Fibroblast of skin of right quadriceps (primary cell): ENCODE measurements at places on chromosomes 2 and 18.

DNA sequence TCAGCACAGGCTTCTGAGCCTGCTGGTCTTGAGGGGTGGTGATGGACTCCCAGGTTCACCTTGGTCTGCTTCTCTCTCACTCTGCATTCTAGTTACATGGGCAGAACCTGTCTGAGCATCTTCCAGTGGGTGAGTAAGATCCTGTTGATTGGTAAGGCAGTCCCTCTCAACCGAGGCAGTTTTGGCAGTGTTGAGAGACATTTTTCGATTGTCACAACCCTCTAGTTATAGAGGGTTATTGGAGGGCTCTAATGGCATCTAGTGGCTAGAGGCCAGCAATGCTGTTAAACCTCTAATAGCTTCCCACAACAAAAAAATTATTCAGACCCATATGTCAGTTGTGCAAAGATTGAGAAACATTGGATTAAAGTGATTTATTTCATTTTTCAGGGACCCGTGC is 9.3 kb upstream of the MGAT5 start:
- DNase-seq: no peak

GRCh38 chr18:8056723-8057122 is 489.6 kb downstream of the PTPRM start:
- DNase-seq: no peak

DNA sequence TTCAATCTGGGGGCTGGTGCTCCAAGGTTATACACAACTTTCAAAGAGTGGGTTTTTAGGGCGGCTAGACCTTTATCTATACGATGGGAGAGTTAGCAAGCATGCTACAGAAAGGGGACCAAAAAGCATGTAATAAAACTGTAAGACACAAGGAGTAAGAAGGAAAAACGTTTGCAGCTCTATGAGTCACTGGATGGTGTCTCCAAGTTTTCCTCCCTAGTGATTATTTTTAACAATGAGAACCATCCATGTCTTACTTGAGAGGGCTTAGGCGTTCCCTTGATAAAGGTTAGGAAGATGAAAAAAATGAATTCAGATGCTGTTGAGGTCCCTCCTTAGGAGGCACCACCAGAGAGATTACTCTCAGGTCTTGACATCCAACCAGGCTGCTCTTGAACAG is 75.9 kb downstream of the HRH4 start:
- DNase-seq: peak; percentile 22

- peak; percentile 93 for DNase-seq
Observed at GRCh38 chr2:37871456-37872191, 53.5 kb upstream of the RMDN2 start.

GRCh38 chr2:190488516-190489233 is 45.8 kb downstream of the NEMP2 start:
- no peak for DNase-seq

DNA sequence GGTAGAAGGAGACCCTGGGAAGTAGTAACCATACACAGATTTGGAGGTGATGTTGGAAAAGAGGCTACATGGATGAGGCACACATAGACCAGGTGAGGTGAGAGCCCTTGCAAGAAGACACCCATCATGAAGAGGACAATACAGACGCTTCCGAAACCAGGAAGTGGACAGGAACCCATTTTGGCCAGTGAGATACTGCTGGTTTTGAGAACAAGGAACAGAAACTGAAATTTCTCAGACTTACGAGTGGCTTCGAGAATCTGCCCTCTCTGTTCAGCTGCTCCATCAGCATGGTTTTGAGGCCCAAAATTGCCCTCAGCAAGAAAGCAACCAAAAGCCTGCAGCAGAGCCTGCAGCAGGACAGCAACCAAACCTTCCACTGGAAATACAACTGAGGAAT is 479.1 kb upstream of the NRXN1 start:
- DNase-seq: no peak

GRCh38 chr2:96427917-96428316 is 77.2 kb downstream of the NEURL3 start:
- peak; percentile 80 for DNase-seq

DNA sequence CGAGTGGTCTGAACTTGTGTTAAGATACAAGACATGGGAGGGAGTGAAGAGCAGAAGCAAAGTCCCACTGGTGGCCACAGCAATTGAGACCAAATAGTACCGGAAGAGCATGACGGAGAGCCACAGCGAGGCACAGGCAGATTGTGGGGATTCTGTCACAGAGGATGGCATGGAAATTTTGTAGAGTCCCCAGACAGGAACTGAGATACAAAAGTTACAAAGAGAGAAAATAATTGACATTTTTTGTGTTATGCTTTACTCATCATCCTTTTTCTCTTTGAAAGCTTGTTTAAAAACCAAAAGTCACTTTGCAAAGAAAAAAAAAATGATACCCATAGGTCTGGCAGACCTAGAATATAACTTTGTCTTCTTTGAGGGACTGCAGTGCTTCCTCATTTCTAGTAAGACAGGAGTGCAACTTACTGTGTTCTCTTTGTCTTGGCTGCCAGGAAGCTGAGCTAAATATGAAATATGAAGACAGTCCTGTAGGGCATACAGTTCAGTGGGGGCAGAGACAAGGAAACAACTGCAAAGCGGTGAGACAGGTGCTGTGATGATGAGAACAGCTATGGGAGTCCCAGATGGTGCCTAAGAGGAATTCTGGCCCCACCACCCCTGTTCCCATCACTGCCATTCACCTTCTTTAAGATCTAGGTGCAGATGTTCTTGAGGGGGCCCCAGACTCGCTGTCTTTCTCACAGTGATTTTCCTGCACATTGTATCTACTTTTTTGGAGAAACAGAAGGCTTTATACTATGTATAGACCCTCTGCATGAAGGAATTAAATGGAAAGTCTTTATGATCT is 5.2 kb downstream of the ARHGAP25 start:
- DNase-seq: no peak

DNA sequence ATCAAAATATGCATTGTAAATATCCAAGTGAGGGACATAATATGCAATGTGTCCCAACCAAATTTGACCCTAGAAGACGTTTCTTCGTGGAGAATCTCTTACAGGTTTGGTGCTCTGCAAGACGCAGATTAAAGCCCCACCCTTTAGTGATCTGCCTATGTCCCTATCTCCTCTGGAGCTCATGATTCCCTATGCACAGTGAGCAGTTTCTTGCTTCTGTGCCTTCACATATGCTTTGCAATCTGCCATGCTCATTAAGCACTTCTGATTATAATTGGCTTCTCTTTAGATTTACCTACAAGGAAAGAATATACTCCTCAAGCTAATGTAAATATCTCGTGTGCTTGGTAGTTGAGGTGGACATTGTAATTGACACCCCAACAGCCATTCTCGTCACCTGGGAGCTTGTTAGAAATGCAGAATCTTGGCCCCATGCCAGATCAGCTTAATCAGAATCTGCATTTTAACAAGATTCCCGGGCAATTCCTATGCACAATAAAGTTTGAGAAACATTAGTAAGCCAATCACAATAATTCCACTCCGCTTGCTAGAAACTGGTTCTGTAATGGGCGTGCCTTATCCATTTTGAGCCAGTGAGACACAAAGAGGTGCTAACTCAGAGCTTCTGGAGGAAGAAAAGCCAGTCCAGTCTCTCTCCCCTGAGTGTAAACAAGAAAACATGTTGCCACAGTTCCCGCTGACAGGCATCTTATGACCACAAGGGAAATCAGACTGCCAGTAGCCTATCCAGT is 2.8 kb upstream of the PUM2 start:
- DNase-seq: no peak

DNA sequence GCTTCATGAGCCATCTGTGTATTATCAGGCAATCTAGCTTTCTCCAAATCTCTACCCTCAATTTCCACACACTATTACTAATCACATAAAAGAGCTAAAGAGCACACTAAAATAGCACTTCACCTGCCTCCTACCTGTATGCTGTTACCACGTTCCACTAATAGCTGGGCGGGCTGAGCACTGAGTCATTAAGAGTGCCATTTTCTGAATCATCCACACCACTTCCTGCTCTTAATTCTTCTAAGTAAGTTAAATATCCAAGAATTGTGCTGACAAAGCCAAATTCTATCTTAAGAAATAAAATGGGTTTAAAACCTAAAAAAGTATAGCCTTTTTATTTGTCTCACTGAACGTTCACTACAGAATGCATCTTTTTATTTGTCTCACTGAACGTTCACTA is 35.7 kb downstream of the NOL10 start:
- DNase-seq: peak; percentile 45

DNA sequence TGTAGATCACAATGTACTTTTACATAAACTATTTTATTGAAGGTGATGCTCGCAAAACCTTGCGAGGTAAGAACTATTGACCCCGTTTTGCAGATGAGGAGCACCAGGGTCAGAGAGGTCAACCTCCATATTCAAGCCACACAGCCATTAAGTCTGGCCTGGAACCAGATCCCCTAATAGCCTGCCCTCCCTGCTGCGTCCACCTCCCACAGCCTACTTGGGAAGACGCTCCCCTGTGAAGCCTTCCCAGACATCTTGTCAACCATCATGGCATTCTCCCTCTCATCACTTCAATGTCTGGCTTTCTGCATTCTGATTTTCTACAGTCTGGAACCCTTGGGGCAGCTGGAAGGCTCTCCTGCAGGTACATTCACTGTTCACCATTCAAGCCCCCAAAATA is 101.0 kb downstream of the TTC32 start:
- no peak for DNase-seq

- DNase-seq: no peak
Observed at GRCh38 chr2:224982226-224982625, 60.0 kb downstream of the DOCK10 start.

DNA sequence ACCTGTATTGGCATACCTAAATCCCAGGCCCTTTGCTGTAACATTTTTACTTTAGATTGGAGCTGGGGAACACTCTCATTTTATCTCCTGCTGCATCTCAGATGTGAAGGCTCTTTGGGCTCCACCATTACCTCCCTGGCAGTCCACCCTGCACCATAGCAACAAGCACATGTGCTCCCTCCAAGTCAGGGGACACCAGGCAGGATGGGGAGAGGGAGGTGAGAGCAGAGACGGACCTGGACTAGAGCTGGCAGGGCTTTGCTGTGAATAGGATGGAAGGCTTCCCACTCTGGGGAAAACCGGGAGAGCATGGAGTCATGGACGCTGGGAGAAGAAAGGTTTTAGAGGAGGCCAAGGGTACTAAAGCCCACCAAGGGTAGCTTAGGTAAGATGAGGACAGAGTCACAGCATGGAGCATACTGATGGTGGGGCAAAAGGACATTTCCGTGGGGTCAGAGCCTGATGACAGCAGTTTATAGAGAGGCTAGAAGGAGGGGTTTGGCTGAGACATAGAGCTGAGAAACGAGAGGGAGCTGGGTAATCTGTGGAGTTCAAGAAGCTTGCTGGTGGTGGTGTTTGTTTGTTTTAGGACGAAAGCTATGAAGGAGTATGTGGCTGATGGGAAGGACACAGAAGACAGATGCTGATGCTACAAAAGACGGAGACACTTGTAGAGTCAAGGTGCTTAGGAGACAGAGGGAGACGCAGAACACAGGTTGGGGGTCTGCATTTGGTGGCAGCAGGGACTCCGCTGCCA is 134.8 kb downstream of the COL6A3 start:
- no peak for DNase-seq

DNA sequence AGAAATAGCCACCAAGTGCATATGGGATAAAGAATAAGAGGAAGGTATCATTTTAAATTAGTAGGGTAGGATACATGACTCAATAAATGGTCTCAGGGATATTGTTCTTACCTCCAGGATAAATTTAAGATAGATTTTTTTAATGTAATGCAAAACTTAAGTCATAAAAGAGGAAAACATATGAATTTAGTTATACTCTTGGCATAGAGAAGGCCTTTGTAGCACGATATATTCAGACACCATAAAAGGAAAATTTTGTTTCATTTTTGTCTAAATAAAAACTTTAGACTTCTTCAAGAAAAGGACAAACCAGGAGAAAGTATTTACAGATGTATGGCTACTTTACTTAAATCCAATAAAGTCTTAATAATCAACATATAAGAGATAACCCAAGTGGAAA is 78.5 kb upstream of the CAB39 start:
- no peak for DNase-seq

- DNase-seq: no peak
Observed at GRCh38 chr2:220503431-220503830, 876.0 kb downstream of the SLC4A3 start.

DNA sequence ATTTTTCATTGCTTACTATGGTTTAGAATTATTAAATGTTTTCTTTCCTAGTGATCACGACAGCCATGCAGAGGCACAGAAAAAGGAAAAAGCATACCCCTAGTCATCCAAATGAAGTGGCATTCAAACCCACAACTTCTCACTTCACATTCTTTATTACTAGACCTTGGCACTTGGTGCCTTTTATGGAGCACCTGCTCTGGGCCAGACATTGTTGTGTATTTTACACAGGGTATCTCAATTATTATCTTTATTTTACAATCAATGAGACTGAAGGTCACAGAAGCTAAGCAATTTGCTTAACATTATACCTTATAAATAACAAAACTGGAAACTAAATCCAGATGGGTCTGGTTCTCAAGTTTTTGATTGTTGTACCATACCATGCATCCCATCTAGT is 235.3 kb downstream of the LRATD1 start:
- no peak for DNase-seq

GRCh38 chr18:21331065-21331464 is 89.0 kb downstream of the GREB1L start:
- no peak for DNase-seq

- DNase-seq: no peak
Observed at GRCh38 chr2:105926960-105927678, 182.4 kb downstream of the NCK2 start.

DNA sequence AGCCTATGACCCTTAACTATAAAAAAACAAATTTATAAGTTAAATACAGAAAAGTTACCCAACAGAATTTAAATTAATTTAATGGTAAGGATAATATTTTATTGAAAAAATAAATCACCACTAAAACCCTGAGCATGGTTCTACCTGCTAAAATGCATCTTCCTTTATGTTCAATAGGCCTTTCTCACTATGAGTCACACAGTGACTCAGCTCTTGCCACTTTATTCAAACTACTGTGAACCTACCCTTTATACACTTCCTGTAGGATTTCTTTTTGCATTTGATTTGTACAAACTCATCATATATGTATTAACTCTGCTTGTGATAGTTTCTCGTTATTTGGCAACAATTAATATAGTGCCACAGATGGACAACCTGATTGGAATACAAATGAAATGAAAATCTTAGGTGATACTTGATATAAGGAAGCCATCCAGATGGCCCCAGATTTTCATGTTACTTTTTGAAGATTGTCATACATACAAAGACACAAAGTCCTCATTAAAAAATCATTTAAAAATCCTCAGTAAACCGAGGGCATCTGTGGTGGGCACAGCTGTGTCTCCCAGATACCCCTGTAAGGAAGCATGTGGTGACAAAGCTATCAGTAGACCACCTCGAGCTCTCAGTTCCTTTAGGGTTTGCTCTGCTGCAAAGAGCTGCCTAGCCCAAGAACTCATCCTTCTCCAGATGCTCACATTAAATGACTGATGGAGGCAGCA is 55.2 kb upstream of the COBLL1 start:
- peak; percentile 78 for DNase-seq

GRCh38 chr2:74882299-74882687 is 48.4 kb downstream of the HK2 start:
- no peak for DNase-seq

DNA sequence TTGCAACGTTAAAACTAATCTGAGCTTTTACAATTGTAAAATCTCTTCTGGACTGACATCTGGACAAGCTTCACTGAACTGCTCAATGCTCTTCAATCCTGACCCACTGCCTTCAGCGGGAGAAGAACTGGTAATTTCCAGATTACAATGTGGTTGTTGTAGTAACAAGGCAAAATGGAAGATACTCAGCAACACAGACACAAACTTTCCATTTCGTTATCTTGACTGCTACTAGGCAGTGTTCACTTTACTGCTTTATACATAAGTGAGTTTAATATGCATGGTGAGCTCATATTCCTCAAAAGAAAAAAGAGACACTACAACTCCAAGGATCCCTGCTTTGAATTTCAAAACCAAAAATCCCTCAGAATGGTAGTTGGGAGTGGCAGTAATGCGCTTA is 51.9 kb downstream of the GRB14 start:
- no peak for DNase-seq
